ENCODE measurements at places on chromosomes 16 and 17.

DNA sequence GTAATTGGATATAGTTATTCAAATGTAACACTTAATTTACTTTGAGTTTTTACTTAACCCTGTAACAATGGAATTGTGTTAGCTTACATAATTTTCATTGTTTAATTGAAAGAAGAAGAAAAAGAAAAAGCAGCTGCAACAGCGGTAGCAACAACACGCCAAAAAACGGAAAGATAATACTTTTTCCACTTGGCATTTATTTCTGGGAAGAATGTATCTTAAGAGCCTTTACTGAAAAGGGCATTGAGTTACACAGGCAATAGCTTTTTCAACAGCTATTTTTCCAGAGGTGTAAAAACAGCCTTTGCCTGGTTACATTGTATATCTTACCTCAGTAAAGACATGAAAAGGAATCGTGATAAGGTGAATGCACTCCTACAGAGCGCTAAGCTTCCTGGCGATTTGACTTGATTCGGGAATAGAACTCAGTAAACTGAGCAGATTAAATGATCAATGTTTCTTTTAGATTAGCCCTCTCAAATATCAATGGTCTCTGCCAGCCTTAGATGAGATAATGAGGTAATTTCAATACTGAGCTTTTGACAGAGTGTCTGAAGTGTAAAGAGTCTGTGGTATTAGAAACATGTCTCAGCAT is 311.3 kb downstream of the CDH13 start:
- DNase-seq: no peak

GRCh38 chr16:51854401-51854951 is 692.5 kb downstream of the TOX3 start:
- no peak for DNase-seq

GRCh38 chr17:60148373-60148772 is 1.4 kb upstream of the CA4 start:
- DNase-seq: no peak

- DNase-seq: no peak
Measured at GRCh38 chr16:89607937-89608740, 5.3 kb upstream of the DPEP1 start.

DNA sequence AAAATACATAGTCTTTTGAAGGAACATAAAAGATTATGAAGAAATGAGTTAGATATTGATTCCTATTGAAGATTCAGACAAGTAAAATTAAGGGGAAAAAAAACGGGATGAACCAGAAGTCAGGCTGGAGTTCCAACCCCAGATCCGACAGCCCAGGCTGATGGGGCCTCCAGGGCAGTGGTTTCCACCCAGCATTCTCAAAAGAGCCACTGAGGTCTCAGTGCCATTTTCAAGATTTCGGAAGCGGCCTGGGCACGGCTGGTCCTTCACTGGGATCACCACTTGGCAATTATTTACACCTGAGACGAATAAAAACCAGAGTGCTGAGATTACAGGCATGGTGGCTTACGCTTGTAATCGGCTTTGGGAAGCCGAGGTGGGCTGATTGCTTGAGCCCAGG is 9.5 kb downstream of the STH start:
- no peak for DNase-seq

DNA sequence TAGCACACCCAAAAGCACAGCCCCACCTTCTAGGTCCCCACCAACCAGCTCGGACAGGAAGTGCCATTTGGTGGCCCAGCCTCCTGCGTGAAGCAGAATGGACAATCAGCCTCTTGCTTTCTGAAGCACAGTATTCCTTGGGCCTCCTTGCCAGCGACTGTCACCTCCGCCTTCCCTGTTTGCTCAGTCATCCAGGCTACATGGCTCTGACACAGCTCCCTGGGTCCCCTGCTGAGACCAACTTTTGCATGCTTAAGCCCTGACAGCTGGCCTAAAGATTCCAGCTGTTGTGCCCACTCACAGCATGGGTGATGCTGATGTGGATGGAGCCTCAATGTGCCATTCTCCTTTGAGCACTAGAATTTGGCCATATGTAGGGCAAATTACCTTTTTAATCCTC is 4.5 kb upstream of the CACNG5 start:
- DNase-seq: no peak

- DNase-seq: no peak
Measured at GRCh38 chr16:88737298-88738150, 31.2 kb downstream of the CTU2 start.

GRCh38 chr17:83084214-83084613 is 4.8 kb downstream of the METRNL start:
- no peak for DNase-seq

DNA sequence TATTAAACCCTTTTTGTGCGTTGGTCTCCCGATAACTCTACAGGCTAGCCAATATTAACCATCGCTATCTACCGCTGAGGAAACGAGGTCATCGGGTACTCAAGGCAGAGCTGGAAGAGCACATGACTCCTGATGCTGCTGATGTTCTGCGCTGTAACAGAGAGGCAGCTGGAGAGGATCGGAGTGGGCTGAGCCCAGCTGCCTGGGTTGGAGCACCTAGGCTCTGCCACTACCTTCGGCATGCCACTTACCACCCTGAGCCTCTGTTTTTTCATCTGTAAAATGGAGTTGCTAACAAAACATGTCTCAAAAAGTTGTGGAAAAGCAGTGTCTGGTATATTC is 432 bp upstream of the SLC46A1 start:
- no peak for DNase-seq

DNA sequence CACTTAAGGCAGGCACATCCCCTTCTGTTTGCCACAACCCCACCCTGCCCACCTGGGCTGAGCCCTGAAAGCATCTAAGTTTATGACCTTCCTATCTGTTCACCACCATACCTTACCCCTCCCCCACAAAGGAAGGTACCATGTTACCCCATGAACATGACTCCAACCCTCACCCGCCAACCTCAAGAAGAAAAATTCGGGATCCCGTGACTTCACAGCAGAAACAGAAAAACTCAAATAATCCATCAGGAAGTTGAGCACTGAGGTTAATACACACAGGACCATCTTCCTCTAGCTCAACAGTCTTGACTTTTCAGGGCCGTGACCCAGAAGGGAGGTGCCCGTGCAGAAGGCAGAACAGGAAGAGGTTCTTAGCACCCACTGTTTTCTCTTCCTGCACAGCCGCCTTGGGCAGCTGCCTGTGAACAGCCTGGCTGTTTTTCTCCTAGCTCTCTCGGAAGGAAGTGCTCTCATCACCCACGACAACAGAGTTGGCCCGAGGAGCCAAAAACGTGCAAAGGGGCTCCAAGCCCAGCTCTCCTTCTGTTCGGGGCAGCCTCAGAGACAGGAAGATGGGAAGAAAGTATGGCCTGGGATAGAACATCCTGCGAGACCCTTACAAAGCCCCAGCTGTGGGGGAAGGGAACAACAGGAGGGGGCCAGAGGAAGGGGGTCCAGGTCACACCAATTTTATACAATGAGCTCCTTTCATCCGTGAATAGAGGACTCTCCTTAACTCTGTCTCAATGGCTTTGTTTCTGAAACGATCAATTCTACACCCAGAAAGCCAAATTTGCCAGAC is 101.1 kb downstream of the XYLT1 start:
- DNase-seq: peak; percentile 27

DNA sequence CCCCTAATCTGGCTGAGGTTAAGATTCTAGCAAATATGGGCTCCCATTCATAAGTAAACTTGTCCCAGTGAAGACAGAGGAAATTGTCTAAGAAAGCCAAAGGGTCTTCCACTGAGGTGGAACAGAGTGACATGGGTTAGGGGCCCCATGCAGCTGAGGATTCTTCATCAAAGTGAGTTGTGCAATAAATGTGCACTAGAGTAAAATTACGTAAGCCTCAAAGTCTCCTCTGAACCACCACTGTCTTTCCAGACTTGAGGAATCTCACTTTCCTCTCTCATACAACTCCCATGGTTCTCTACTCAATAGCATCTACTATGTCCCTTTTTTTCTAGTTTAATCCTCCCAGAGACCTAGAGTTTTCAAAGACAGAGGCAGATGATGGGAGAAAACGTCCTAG is 132.4 kb downstream of the CA10 start:
- no peak for DNase-seq

DNA sequence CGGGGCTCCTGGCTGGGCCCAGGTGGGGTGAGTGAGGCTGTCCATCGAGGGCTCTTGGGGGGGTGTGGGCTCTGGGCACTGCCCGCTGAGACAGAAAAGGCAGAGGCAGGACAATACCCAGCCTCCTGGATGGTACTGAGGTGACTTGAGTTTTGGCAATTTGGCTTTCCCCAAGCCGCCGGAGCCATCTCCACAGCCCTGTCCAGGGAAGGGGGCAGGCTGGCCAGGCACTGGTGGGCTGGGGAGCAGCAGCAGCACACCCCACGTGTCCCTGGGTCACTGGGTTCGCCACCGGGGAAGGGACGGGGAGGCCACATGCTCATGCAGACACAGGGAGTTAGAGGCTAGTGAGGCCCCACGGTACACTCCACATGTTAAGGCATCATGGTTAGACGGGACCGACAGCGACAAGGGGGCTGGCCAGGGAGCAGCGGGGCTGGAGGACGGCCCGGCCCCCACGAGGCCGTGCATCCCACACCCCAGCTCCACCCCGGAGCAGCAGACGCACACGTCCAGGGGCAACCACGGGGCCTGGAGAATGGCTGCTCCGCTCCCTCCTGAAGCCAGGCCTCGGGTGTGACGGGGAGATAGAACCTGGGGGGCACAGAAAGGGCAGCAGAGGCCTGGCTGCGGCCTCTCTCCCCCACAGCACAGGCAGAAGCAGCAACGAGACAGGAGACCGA is 3.0 kb downstream of the ARHGDIA start:
- DNase-seq: no peak

- DNase-seq: no peak
Measured at GRCh38 chr16:57299009-57299718, 14.7 kb upstream of the PLLP start.

GRCh38 chr16:73040136-73040535 is 7.8 kb downstream of the ZFHX3 start:
- no peak for DNase-seq

DNA sequence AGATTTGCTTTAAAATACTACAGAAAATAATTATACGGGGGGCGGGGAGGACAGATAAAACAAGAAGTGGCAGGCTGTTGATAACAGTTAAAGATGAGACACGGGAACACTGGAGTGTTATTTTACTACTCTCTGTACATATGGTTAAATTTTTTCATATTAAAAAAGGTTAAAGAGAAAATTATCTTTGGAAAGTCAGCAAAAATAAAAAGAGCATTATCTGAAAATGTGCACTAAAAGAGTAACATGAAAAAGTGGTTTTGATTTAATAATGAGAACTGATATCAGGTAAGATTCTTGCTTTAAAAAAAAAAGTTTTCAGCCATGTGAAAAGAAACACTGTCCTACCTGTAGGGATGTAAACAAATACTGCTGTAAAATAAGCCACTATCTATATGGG is 46.9 kb downstream of the ERN1 start:
- no peak for DNase-seq

GRCh38 chr16:85399583-85400284 is 213.4 kb upstream of the GSE1 start:
- no peak for DNase-seq

- DNase-seq: no peak
Measured at GRCh38 chr16:30757316-30757715, 4.5 kb downstream of the CFAP119 start.

- DNase-seq: no peak
Measured at GRCh38 chr17:56808503-56808902, 25.2 kb downstream of the C17orf67 start.

GRCh38 chr16:22318690-22319358 is 21.6 kb downstream of the POLR3E start:
- no peak for DNase-seq

GRCh38 chr17:32356750-32357149 is 6.8 kb downstream of the ZNF207 start:
- no peak for DNase-seq

GRCh38 chr16:84883301-84883700 is 63.5 kb downstream of the CRISPLD2 start:
- DNase-seq: no peak

DNA sequence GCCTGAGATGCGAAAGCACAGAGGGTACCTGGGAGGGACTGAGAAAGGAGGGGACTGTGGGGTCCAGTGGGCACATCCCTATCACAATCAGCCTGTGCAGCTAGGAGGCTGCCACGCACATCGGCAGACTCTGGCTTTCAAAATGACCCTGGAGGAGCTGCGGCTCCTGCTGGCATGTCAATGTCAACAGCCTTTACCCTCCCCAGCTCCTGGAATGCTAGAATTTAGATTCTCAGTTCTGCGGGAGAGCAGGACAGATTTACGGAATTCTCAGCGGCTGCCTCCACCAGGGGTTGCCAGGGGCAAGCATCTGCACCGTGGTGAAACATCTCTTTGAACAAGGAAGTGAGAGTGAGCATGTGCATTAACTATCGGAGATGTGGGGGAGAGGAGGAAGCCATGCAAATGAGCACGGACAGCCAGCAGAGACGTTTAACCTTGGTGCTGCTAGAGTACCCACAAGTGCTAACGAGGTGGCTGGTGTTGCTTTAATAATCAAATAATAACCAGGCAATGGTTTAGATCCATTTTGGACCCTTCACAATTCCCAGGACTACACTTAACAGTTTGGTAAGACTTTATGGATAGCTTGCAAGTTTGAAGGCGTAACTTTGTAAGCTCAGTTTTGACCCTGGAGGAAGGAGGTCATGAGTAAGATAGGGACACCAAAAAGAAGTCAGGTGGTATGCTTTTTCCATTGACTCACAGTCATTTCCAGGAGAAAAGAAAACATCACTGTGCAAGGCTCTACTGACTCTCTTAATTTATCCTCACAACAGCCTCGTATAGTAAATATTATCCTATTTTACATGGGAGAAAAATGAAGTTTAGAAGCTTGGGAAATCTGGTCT is 54.1 kb downstream of the XYLT1 start:
- DNase-seq: peak; percentile 57

DNA sequence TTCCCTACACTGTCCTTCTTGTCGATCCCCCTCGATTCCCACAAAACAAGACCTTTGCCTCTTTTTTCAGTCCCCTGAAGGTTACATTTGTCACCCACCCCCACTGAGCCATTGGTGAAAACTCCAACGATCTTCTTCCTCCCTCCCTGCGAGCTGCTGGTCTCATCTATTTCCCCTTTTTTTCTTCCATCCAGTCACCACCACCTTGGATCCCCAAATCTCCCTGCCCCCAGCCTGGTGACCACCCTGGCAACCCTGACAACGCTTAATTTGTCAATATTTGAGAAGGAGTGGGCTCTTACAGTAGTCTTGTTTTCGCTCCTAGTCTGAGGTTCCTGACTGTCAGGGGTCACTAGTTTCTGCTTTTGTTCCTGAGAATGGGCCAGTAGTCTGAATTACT is 62.9 kb downstream of the SMPD3 start:
- no peak for DNase-seq

Measured in SIG-M5 (cell line).